ENCODE measurements at places on chromosomes 7 and 10.

GRCh38 chr10:16828701-16829175 is 11.5 kb upstream of the RSU1 start:
- DNase-seq: no peak

- no peak for DNase-seq
These were observed 41.0 kb upstream of the PTF1A start for GRCh38 chr10:23151071-23151470.

GRCh38 chr10:132365102-132365501 is 31.9 kb upstream of the PWWP2B start:
- no peak for DNase-seq

DNA sequence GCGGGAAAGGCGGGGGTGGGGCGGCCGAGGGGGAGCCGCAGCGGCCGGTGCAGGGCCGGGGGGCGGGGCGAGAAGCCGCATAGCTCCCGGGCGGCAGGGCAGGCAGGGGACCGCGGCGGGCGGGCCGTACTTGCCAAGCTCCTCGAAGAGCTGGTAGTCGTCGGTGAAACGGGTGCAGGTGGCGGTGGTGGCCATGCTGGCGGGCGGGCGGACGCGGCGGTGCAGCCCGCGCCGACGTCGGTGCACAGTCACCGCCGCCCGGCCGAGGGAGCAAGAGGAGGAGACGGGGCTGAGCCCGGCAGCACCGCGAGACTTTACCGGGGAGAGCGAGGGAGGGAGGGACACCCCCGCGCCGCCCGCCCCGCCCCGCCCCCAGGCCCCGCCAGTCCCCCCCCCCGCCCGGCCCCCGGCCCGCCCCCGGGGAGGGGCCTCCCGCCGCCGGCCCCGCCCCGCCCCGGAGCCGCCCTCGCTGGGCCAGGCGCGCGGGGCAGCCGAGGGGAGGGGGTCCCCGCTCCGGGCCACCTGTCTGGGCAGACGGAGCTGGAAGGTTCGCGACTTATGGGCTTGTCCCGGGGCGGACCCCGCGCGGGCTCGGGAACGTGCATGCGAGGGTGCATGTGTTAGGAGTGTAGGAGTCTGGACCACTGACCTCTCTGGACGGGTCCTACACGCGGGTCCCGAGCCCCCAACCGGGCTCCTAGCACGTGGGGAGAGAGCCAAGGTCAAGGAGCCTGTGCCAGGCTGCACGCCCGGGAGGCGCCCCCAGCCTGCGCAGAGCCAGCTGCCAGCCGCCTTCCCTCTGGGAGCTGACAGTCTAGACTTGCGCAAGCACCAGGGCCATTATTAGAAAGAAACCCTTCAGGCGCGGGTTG is at the start of gene CAMK2G:
Gene CAMK2G, minus strand, starts transcription at position 289 of the 872 bp plus-strand sequence. Its CDS starts 94 bp downstream, at position 195.
- DNase-seq: peak; percentile 54

DNA sequence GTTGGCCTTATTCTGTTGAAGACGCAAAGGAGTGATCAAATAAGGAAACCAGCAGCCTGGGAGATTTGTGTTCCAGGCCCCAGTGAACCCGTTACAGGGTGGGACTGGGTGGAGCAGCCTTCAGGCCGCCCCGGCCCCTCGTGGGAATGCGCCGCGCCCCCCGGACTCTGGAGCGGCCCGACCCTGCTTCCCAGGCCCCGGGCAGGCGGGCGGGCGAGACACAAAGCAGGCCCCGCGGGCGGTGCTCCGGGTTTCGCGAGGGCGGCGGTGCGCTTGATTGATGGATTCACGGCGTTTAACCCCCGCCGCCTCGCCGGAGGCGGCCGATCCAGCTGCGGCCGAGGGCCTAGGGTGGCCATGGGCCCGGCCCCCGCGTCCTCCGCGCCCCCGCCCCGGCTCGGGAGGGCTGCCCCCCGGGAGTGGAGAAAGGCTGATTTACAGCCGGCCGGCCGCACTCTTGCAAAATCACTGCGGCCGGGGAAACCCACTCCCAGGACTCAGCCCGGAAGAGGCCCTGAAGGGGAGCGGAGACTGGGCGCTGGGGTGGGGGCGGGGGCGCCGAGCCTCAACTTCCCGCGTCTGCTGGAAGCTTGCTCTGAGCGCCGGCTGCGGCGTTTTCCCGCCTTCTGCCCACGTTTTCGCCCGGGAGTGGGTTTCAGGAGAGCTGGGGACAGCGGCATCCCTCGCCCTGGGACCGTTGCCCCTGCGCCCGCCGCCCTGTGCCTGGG is 299.6 kb upstream of the NFE2L3 start:
- DNase-seq: no peak
